ENCODE measurements at places on chromosomes 5 and 9.

GRCh38 chr5:65971643-65972042 is 45.3 kb downstream of the ERBIN start:
- DNase-seq, result no peak

DNA sequence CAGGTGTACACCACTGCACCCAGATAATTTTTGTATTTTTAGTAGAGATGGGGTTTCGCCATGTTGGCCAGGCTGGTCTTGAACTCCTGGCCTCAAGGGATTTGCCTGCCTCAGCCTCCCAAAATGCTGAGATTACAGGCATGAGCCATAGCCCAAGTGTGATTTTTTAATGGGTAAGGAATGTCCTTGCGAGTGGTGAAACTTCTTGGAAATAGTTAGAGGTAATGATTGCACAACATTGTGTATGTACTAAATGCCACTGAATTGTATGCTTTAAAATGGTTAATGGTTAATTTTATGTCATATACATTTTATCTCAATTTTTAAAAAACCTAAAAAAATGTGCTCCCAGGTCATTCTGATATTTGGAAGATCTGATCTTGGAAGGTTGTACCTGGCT is 59.9 kb upstream of the IL6ST start:
- no peak for DNase-seq

- no peak for DNase-seq
These were observed 55.5 kb upstream of the DMRT1 start for GRCh38 chr9:785997-786396.

DNA sequence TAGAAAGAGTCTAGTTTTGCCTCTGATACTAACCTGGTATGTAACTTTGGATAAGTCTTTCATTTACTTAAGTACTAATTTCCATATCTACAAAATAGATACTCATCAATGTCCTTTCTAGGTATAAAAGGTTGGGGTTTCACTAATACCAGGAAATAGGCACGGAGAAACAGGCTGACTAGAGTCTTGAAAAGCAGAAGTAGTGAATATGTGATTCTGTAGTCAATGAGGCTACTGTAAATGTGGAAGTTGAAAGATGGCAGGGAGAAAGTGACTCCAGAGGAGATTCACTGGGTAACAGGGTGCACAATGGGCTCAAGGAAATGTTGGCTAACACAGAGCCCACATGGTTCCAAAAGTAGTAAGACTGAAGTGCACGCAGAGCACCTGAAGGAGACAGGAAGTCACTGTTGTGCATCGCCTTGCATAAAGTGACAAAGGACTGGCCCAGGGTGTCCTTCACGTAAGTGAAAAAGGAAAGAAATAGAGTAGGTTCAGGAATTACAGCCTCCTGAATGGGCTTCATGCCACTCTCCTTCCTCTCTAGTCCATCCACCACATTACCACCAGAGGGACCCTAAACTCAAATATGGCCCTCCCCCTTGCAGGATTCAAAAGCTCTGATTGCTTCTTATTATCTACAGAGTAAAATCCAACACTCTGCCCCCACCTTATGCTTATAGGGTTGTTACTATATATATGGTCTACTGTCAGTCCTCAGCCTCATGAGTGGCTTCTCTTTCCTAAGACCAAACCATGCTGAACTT is 288.0 kb upstream of the SMARCA2 start:
- DNase-seq, result no peak

DNA sequence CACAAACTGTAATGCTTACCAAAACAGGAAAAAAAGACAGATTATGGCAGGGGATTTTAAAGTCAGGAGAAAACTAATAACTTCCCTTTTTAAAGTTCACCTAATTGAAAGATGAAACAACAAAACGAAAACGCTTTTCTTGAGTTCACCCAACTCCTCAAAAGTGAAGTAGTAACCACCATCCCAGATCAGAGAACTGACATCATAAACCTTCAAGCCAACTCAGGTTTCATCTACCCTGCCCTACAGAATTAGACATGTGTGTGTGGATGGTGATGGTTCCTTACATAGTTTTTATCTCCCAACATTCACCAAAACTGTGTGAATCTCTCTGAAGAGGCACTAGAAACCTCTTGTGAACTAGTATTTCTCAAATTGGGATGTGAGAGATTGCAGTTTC is 195.2 kb upstream of the PTGER4 start:
- DNase-seq, result no peak

DNA sequence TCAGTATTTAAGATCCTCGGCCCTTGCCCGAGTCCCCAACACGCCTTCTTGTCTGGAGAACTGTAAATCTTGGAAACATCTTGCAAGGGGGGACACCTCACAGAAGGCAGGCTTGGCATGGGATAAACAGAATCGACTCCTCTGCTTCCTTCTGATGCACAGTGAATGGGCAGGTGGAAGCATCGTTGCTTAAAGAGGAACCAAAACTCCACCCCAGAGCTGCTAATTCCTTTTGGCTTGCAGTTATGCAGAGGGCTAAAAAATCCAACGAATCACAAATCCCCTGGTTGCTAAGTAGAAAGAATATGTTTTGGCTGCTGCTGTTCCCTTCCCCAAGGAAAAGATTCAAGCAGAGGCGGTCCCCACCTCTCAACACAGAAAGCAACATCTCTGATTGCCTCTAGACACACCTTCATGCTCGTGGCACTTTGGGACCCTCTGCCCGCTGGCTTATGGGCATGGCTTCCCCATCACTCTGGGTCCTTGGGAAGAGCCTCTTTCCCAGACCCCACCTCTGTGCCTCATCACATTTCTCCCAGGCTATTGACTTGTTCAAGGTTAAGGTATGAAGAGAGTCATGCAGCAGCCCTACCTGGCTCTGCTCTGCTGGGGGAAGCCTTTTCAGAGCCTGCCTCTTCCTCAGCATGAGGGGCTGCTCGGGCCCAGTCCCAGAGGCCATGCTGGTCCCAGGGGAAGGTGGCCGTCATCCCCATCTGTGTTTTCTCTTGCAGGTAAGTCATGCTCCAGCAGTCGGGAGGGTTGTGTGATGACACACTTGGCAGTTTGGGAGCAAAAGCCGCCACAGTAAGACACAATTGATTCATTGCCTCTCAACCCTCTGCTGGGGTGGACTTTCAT is 137.1 kb downstream of the KCNIP1 start:
- no peak for DNase-seq

DNA sequence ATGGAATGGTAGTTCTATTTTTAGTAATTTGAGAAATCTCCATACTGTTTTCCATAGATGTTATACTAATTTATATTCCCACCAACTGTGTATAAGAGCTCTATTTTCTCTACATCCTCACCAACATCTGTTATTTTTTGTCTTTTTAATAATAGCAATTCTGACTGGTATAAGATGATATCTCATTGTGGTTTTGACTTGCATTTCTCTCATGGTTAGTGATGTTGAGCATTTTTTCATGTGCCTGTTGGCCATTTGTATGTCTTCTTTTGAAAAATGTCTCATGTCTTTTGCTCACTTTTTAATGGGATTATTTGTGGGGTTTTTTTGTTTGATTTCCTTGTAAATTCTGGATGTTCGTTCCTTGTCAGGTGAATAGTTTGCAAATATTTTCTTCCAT is 154.4 kb downstream of the ZSWIM6 start:
- no peak for DNase-seq

GRCh38 chr5:174245516-174246075 is 200.1 kb downstream of the NSG2 start:
- DNase-seq, result no peak

DNA sequence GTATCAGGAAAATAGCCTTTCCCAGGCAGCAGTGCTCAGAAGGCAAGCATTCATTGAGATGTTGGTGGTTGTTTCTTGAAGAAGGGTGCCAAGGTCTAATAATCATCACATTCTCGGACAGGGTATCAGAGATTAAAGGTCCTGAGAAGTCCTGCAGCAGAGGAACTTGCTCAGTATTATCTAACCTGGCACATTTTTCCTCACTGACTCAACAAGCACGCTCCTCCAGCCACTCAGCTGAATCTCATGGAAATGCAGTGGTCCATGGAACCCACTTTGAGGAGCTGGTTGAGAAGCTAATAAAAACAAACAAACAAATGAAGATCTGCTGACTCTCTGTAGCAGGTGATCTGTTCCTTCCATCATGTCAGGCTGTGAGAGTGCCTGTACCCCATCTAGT is 35.3 kb upstream of the ICE1 start:
- DNase-seq, result no peak

GRCh38 chr9:38416461-38416860 is 7.8 kb downstream of the IGFBPL1 start:
- no peak for DNase-seq

- no peak for DNase-seq
These were observed 21.9 kb downstream of the POLR1E start for GRCh38 chr9:37507566-37508134.

DNA sequence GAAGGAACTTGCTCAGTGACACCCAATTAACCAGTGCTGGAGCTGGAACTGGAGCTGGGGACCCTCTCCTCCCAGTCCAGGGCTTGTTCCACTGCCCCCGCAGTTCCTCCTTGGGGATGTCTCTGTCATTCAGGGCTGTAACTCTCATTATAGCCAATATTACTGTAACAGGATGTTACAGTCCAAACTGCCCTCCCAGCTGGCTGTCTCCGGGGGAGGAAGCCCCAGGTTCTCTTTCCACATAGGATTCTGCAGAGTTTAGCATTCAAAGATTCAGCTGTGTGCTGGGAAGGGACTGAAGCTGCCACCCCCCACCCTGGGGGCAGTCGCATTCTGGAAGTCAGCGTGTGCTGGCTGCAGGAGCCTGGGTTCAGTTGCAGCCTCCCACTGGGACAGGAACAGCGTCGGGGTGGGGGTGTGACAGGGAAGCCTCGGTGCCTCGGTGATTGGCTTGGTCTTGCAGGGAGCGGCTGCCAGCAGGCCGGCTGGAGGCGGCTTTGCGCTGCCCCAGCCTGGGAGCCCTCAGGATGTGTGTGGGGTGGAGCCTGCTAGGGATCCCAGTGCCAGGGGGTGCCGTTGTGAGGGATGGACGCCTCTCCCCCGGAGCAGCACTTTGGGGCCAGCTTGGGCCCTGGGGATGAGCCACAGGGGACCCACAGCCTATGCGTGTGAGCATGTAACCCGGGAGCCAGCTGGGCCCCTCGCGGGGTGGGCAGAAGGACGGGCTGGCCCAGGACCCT is 101.1 kb downstream of the RGS3 start:
- DNase-seq, result no peak

DNA sequence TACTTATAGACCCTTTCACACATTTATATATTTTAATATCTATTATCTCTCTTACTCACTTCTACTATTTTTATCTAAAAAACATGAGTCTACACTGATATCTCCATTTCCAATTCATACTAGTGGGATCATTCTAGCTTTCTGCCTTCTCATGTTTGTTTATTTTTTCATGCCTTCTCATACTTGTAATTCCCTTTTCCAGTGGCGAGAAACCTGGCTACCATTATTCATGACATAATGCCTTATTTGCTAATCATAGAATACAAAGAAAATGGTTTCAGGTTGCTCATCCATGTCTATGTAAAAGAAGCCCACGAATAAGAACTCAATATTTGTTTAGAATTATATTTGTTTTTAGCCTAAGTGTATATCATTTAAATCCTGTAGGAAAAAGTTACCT is 232.7 kb upstream of the ACTBL2 start:
- no peak for DNase-seq

GRCh38 chr9:5718296-5719032 is 89.6 kb downstream of the RIC1 start:
- no peak for DNase-seq

DNA sequence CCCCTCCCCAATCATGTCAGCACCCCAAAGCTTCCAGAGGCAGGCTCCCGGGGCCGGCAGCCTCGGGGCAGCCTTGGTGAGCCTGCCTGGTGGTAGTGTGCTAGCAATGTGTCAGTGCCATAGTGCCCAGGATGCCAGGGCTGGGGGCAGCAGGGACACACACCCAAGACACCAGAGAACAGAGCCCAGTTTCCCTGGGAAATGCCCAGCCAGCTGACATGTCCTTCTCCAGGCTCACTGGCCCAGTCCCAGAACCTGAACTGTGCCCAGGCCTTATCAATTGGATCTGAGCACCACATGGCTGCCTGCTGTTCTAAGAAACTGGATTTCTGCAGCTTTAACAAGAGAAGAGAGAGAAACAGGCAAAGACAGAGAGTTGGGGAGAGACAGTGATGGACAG is 74.9 kb upstream of the LRRTM2 start:
- no peak for DNase-seq

GRCh38 chr5:76473661-76474060 is 70.6 kb downstream of the IQGAP2 start:
- peak; percentile 74 for DNase-seq
